ENCODE measurements at places on chromosomes 1 and 21.

GRCh38 chr21:29217818-29218291, 80.9 kb upstream of the BACH1 start:
- no peak for DNase-seq

DNA sequence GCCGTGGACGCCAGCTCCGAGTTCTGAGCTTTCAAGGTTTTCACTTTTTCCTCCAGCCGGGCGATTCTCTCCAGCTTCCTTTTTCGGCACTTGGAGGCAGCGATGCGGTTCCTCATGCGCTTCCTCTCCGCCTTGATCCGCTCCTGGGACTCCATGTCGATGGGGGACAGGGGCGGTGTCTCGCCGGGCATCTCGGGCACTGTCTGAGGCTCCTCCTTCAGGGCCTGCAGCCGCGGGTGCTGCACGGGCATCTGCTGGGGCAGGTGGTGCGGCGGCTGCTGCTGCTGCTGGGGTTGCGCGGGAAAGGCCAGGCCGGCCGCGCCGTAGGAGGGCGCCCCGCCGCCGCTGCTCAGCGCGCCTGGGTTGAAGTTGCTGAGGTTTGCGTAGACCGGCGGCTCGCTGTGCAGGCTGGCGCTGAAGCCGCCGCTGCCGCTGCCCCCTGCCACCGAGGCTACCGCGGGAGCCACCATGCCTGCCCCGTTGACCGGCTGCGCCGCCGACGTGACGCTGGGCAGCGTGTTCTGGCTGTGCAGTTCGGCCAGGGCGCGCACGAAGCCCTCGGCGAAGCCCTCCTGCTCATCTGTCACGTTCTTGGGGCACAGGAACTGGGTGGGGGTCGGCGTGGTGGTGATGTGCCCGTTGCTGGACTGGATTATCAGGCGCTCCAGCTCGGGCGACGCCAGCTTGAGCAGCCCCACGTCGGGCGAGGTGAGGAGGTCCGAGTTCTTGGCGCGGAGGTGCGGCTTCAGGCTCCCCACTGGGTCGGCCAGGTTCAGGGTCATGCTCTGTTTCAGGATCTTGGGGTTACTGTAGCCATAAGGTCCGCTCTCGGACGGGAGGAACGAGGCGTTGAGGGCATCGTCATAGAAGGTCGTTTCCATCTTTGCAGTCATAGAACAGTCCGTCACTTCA, 1.4 kb downstream of the JUN start:
- peak; percentile 59 for DNase-seq

- no peak for DNase-seq
Measured at GRCh38 chr1:167273027-167273800, 52.5 kb downstream of the POU2F1 start.

GRCh38 chr1:84840346-84840745, 52.7 kb downstream of the LPAR3 start:
- DNase-seq = no peak

DNA sequence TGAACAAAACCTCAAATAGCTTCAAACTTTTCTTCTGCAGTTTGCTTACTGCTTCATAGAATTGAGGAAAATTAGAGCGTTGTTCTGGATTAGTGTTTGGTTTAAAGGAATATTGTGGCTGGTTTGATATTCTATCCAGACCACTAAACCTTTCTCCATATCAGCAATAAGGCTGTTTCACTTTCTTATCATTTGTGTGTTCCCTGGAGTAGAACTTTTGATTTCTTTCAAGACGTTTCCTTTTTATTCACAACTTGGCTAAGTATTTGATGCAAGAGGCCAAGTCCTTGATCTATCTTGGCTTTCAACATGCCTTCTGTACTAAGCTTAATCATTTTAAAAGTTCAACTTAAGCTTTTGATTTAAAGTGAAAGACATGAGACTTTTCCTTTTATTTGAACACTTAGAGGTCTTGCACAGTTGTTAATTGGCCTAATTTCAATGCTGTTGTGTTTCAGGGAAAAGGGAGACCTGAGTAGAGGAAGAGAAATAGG, 359.1 kb downstream of the S1PR1 start:
- DNase-seq = no peak

DNA sequence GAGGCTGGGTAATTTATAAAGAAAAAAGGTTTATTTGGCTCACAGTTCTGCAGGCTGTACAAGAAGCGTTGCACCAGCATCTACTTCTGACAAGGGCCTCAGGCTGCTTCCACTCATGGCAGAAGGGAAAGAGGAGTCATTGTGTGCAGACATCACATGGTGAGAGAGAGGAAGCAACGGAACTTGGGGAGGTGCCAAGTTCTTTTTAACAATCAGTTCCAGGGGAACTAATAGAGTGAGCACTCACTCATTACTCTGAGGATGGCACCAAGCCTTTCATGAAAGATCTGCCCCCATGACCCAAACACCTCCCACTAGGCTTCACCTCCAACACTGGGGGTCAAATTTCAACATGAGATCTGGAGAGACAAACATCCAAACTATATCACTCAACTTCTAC, 77.2 kb downstream of the DDAH1 start:
- DNase-seq = no peak

GRCh38 chr1:116495535-116495934, 75.3 kb downstream of the CD58 start:
- no peak for DNase-seq

DNA sequence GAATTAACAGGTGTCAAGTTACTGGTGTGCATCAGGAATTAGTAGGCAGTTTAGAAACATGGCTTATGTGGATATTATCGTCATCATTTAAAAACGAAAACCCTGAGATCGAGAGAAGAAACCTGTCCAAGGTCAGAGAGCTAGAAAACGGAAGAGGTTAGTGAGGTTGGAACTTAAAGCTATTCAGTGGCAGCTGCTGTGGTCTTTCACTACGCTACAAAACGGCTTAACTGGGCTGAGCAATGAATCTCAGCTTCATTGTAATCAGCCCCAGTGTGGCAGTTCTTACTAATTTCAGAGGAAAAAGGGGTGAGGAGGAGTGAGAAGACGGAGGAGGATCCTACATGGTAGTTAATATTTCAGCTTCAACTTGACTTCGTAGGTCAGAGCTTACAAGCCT, 77.9 kb downstream of the DAB1 start:
- no peak for DNase-seq

DNA sequence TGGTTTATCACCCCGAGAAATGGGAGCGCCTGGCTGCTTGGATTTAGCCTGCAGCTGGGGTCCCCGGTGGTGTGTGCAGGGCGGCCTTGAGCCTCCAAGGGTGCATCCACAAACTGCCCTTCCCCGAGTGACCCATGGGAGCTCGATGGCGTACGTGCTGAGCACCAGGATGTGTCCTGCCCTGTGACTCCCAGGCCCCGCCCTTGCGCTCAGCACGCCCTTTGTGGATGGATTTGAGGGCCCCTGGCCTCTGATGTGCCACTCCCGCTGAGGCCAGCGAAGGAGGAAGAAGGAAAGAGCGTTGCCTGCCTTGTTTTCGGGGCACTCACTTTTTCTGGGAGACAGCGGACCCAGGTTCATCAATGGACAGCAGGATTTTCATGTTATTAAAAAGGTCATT, 1.7 kb upstream of the TFF3 start:
- DNase-seq = no peak

GRCh38 chr21:29064850-29065481, 8.5 kb downstream of the CCT8 start:
- DNase-seq = no peak

GRCh38 chr1:204357551-204358490, 1.9 kb downstream of the PLEKHA6 start:
- DNase-seq = no peak

DNA sequence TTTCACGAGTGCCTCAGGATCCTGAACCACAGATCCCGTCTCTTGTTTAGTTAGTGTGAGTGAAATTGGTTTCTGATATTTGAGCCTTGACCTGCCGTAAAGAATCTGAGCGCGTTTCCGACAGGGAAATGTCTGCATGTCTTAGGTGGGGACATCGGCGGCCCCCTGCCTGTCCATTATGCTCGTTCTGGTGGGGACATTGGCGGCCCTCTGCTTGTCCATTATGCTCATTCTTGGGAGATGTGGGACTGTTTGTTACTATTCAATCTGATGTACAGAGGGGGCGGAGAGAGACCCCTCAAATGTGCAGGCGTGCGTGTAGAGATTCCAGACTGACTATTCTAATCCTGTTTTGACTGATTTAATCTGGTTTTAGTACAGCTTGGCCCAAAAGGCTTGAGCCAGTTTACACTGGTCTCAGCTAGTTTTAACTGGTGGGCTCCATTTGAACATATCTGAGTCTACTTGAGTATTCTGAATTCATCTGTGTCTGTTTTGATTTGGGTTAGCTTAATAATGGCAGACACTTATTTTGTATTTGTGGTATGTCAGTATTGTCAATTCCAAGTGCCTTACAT, 6.6 kb upstream of the TINAGL1 start:
- DNase-seq = no peak

- DNase-seq = no peak
Measured at GRCh38 chr1:212286556-212287131, 1.4 kb downstream of the PPP2R5A start.

GRCh38 chr1:116308276-116308675, 64.8 kb upstream of the ATP1A1 start:
- no peak for DNase-seq

DNA sequence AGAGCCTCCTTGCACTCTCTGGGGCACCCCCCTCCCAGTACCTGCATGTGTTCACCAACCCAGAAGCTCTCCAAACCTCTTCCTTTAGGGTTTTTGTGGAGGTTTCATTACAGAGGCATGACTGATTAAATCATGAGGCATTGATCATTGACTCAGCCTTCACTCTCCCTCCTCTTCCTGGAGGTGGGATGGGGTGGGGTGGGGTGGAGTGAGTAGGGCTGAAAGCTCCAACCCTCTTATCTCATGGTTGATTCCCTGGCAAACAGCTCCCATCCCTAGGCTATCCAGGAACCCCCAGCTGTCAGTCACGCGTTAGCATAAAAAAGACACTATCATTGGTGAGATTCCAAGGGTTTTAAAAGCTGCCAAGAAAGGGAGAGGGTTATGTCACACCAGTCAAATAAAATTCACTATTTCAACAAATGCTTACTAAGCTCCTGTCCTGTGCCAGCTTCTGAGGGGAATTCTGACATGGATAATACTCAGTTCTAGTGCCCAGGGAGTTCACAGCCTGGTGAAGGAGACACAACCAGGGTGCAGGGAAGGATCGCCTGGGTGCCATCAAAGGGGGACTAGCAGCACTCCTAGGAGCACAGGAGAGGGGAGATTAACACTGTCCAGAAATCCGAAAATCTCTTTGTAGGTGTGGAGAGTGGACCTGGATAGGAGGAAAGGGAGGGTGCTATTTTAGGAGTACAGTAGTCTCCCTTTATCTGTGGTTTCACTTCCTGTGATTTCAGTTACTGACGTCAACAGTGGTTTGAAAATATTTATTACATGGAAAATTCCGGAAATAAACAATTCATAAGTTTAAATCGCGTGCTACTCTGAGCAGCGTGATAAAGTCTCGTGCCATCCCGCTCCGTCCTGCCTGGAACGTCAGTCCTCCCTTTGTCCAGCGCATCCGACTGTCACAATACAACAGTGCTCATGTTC, 6.8 kb upstream of the IL24 start:
- DNase-seq = no peak

Data from Caki2 (cell line).